ENCODE measurements at places on chromosomes 6 and 20.

DNA sequence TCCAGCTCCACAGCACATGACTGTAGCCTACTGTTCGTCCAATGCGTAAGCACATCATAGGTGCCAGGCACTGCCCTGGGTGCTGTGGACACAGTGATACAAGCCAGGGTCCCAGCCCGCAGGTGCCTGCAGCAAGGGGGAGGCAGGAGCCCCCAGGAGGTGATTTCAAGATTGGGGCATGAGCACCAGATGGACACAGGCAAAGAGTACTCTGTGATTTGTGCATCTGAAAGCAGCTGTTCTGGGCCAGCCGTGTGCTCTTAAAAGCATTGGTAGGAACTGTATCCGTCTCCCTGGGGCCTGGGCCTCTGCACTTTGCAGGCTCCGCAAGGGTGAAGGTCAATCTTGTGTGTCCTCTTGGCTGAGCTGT is 149.8 kb downstream of the SYCP2 start:
- DNase-seq, result no peak

GRCh38 chr20:40882152-40882551 is 146.5 kb upstream of the TOP1 start:
- DNase-seq, result no peak

DNA sequence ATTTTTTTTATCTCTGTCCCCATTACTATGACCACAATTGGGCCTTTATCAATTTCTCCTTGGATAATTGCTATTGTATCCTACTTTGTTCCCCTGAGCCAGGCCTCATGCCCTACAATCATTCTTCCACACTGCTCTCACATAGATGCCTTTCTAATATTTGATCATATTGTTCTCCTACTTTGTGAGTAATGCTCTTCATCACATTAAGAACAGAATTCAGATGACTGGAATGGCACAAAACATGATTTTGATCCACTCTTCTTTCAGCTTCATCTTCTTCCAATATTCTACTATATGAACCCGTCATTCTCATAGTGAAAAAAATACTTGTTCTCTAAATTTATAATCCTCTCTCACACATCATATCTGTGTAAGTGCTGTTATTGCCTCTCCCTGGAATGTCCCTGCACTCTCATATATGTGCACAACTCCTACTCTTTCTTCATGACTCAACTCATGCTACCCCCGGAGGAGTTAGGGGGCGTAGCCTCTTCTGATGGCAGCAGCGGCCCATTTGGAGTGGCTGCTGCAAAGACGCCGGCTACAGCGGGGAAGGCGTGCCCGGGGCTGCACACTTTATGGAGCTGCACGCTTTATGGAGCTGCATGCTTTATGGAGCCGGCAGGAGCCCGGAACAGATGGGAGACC is 25.3 kb upstream of the HACE1 start:
- no peak for DNase-seq

DNA sequence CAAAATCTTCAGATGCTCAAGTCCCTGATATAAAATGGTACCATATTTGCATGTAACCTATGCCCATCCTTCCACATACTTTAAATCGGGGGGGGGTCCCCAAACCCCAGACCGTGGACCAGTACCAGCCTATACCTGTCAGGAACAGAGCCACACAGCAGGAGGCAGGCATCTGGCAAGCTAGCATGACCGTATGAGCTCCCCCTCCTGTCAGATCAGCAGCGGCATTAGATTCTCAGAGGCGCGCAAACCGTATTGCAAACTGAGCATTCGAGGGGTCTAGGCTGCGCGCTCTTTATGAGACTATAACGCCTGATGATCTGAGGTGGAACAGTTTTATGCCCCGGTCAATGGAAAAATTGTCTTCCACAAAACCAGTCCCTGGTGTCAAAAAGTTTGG is 30.7 kb downstream of the FGD2 start:
- DNase-seq, result no peak

DNA sequence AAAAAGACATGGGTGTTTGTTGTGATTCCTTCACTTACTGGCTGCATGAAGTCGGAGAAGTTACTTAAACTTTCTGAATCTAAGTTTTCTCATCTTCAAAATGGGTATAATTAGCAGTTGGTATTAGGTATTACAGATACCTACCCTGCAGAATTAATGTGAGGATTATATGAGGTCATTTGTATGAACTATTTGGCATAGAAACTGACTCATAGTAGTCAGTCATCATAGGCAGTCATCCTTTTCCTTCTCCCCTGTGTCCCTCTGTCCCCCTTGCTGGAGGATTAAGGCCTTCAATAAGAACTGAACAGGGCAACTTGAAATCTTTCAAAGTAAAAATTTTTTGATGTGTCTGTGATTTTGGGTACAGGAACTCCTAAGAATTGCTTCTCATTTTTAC is 26.3 kb downstream of the RALGAPB start:
- DNase-seq, result no peak

- no peak for DNase-seq
Observed at GRCh38 chr6:125994670-125995488, 8.5 kb downstream of the TRMT11 start.

DNA sequence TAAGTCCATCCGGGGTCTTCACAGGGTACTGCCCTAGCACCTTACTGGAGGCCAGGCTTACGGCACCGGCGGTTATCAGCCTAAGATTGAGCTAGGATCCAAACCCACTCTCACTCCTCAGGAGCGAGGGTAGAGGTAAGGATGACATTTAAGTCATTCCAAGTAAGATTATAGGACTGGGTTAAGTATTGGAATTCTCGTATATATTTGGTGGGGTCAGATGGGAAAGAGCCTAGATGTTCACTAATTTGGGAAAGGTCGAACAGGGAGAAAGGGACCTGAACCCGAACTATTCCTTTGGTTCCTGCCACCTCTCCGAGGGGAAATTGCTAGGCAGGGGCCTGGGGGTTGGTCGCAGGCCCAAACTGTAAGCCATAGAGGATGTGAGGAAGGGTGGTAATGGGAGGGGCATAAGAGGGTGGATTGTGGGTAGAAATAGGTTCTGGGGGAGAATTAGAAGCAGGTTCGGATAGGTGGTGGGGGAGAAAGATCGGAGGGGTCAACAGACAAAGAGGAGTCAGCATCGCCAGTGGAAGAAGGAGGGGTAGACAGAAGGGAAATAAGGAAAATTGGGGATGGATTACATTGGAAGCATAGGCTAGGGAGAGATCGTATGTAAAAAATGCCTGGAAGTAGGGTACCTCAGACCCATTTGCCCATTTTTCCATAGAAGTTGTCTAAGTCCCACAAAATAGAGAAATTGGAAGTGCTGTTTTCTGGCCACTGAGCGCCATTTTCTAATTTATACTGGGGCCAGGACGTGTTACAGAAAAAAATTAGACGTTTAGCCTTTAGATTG is 747.1 kb upstream of the ADGRB3 start:
- DNase-seq, result no peak

DNA sequence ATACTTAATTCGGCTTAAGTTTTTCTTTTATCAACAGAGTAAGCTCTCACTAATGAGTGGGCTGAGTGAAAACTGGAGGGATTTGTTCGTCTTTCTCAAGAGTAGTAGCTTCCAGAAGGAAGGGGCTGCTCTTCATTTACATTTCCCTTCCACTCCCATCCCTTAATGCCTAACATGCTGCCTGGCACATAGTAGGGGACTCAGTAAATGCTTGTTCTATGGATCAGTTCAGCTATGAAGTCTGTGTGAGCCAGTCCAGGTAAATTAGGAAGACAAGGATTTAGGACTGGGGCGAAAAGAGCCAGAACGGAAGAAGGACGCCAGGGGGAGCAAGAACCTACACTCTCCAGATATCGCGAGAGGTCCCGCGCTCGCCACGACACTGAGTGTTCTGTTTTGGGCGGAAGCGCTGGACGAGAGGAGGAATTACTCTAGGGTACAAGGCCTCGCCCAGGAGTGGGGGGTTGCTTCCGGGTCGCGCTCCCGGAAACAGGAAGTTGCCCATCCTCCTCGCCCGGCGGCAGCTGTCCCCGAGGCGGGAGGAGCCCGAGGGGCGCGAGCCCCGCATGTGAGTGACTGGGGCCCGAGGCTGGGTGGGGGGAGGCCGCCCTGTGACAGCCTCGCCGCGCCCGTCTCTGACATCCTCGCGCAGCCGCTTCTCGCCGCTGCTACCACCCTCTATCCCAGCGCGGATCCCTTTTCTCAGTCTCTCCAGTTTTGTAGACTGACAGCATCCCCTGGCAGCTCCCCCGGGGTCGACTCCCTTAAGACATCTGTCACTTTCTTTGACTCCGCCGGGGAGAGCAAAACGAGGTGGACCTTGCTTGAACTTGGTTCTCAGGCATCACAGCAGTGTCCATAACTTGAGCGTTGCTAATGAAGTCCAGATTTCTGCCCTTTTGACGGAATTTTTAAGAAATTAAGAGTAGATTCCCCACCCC is at the start of gene C6orf89:
Gene C6orf89, plus strand, starts transcription at position 492 of the 941 bp plus-strand sequence. CDS start 13,493 bp downstream, outside the sequence.
- DNase-seq, result peak; percentile 99

- no peak for DNase-seq
Observed at GRCh38 chr20:47780720-47781389, 4.4 kb downstream of the SULF2 start.

- DNase-seq, result no peak
Observed at GRCh38 chr6:112760831-112761230, 413.7 kb downstream of the RFPL4B start.

DNA sequence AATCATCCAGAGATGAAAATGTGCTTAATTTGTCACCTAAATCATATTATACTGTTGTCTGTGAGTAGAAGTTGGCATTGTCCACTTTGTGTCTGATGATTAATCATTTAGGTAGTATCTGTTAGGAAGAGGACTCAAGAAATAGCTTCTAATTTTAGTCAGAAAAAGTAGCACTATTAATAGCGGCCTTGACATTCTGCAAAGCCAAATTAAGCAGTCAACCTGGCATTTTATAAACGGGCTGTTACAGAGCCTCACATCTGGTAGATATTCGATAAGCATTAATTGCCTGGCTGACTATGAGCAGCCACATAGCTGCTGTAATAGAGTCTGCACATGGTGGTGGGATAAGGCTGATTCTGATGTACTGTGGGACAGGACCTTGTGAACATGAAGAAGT is 99.5 kb downstream of the KLHL32 start:
- no peak for DNase-seq

Measured in RPMI8226 (cell line).